Esophagus squamous epithelium (tissue), 5 donors: ENCODE measurements at places on chromosomes 1 and 21. TPM values are rescaled to one million over a fixed set of nuclear protein-coding genes. Genes with fewer than 3 reads are reported as not detected.

- no peak for DNase-seq
Measured at GRCh38 chr1:233885196-233885920, 19.1 kb upstream of the SLC35F3 start.

GRCh38 chr1:36889478-36890226 lies 144.7 kb downstream of the GRIK3 start:
- no peak for DNase-seq

- no peak for DNase-seq
Measured at GRCh38 chr1:59074598-59074997, 222.3 kb upstream of the FGGY start.

GRCh38 chr1:21449906-21450305 lies 10.0 kb downstream of the NBPF3 start:
- no peak for DNase-seq

DNA sequence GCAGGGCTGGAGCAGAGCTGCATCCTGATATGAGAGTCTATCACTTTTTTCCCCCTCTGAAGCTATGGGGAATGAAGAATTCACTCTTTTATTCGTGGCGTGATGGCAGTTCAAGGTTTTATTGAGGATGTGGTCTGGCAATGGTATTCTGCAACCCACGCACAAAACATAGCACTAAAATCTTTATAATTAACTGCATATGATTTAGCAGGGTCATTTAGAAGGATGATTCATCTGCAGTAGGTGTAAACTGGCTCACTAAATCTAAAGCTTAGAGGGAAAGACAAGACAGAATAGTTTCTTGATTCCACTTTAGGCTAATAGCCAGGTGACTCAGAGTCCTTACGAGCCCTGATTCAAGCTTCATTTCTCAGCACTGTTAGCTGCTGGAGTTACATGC lies 25.0 kb upstream of the CHRM3 start:
- DNase-seq, result no peak

GRCh38 chr1:23421753-23422240 lies 2.8 kb downstream of the TCEA3 start:
- no peak for DNase-seq

GRCh38 chr1:99766378-99766800 lies at the start of gene FRRS1:
Gene FRRS1, minus strand, starts transcription at chr1:99766635. Its CDS starts 17,867 bp downstream, at chr1:99748768.
- no peak for DNase-seq

GRCh38 chr21:41501919-41502318 lies 6.0 kb downstream of the TMPRSS2 start:
- DNase-seq, result no peak

DNA sequence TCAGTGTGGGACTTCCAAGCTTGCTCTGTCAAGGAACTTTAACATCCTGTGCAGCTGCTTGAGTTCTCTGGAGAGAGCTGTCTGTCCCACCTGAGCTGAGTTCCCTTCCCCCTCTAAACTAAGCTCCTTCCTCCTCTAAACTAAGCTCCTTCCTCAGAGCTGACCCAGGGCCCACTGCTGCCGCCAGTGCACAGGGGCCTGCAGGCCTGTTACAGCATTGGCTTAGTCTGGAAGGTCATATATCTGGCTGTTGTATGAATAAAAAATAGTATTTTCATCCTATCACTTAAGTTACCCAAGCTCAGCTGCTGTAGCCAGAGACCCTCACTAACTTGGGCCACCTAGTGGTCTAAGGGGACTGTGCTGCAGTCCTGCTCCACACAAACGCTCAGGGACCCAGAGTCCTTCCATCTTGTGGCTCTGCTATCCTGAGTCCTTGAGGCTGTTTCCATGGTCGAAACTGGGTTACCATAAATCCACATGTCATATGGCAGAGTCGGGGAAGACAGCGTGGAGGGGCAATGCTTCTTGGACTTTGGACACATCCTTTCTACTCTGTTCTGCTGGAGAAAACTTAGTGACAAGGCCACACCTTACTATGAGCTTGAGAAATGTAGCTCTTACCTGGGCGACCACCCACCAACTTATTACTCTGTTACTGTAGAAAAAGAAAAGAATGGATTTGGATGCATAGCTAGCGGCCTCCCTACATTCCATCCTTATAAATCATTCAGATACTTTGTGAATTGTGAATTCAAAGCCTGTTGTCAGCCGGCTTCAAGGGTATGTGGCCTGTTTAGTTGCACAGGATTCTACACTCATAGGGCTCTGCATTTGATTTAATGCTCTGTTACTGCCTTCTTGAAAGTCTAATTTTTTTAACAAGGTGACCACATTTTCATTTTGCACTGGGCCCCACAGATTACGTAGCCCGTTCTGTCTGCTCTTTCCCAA lies 71.4 kb upstream of the GCLM start:
- DNase-seq, result no peak

DNA sequence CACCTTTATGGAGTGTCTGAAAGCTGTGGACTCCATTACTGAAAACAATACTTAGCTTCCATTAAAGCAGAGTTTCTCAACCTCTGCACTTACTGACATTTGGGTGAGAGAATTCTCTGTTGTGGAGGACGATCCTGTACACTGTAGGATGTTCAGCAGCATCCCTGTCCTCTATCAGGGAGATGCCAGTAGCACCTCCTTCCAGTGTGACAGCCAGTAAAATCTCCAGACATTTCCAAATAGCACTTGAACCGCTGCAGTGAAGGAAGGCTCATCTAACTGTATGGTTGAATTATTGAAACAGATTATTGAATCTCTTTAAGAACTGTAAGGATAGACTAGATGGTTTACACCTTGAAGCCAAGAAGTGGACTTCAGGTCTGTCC lies 3.1 kb downstream of the PRDM2 start:
- DNase-seq, result no peak

GRCh38 chr1:51072043-51072439 lies 30.0 kb upstream of the C1orf185 start:
- DNase-seq, result no peak

GRCh38 chr1:28845786-28846543 lies 34.0 kb downstream of the OPRD1 start:
- DNase-seq, result no peak

- no peak for DNase-seq
Measured at GRCh38 chr1:168520052-168520751, 23.6 kb downstream of the XCL2 start.

- no peak for DNase-seq
Measured at GRCh38 chr1:23091545-23091944, 72.3 kb downstream of the KDM1A start.

GRCh38 chr1:64983110-64983509 lies 16.8 kb upstream of the JAK1 start:
- DNase-seq, result no peak

DNA sequence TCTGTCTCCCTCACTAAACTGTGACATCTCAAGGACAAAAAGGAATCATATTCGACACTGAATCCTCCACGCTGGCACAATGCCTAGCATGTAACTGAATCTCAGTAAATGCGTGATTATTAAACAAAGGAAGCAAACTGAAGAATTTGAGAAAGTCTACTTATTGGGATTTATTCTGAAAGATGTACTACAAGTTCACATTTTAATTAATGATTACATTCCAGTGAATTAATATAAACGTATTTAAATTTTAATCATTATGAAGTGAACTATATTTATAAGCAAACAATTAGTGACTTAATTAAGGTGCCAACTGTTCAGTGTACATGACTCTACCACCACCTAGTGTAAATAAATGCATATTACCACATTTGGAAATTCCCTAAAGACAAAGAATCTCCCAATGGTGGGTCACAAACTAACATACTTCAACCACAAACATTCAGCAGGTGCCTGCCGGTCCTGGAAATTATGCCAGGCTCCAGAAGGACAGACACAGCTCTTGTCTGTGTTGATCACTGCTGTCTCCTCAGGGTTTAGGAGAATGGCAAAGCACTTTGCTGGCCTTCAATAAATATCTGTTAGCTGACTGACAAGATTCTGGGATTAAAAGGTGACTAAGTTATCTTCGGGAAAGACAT lies 56.3 kb downstream of the SMYD3 start:
- no peak for DNase-seq

- no peak for DNase-seq
Measured at GRCh38 chr1:20883766-20884165, 96.7 kb upstream of the HP1BP3 start.

DNA sequence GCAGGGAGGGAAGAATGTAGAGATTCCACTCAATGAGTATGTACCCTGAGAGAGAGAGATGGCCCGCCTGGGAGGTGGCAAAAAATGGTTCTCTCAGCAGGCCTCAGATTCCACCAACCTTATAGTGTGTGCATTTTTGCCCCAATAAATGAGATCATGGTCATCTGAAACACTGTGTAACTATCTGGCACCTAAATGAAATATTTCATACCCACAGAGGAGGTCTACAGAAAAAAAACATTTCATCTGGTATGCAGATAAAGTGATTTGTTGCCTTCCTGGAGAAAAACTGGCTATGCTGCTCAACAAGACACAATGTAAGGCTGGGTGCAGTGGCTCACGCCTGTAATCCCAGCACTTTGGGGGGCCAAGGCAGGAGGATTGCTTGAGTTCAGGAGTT lies 4.9 kb downstream of the TMCO2 start:
- no peak for DNase-seq

DNA sequence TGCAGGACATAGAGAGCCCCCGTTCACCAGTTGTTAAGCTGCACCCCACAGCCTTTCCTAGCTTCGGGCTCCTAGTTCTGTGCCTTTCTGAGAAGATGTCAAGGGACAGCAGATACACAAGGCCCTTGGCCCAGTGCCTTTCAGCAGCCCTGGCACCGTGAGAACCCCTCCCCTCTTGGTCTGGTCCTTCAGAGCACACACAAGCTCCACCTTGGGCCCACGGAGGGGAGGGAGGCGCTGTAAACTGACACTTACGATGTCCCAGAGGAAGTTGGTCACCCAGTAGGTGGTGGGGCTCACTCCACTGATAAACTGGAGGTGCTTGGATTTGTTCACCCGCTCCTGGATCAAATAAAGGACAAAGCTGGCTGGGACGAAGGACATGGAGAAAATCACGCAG lies 101.6 kb downstream of the ABCA4 start:
- DNase-seq, result no peak

- DNase-seq, result no peak
Measured at GRCh38 chr1:20278692-20279130, 12.0 kb upstream of the VWA5B1 start.

GRCh38 chr1:204098683-204099082 lies 25.8 kb downstream of the SOX13 start:
- DNase-seq, result no peak

DNA sequence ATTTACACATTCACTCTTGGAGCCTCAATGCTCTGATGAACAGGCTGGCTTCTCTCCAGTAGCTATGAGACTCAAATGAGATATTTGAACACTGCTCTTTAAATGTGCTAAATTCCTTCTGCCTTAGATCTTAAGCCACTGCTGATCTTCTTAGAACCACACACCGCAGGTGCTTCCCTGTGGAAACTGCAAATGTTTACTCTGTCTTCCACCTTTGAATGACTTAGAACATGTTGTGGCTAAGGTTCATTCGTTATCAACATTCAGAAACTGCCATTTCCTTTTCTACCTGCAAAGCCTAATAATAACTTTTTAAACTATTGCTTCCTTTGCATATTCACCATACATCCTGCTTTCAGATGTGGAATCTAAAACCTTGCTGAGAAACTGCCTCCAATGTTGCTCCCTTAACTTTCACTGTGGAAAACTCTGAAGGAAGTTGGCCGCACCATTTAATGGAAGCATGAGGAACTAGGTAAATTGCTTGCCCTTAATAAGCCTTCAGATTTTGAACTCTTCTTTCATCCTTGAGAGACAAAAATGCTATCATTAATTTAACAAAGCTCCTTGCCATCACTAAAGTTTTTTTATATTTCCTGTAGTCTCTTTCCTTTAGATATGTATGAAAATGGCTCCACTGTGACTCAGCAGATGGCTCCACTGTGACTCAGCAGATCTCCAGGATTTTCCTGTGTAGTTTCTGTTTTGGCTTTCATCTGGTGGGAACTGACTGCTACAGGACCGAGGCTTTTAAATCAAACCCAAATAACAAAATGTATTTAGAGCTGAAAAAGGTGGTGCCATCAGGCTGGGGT lies 143.8 kb downstream of the TNFSF18 start:
- DNase-seq, result no peak

GRCh38 chr1:3541465-3541864 lies 69.8 kb downstream of the MEGF6 start:
- no peak for DNase-seq

- DNase-seq, result no peak
Measured at GRCh38 chr1:163174524-163175437, 27.9 kb downstream of the RGS5 start.

- no peak for DNase-seq
Measured at GRCh38 chr1:54328066-54328636, 78.0 kb downstream of the SSBP3 start.

- DNase-seq, result no peak
Measured at GRCh38 chr1:102879439-102879993, 228.8 kb downstream of the COL11A1 start.

- DNase-seq, result no peak
Measured at GRCh38 chr1:30083800-30084464, 639.5 kb downstream of the MATN1 start.

DNA sequence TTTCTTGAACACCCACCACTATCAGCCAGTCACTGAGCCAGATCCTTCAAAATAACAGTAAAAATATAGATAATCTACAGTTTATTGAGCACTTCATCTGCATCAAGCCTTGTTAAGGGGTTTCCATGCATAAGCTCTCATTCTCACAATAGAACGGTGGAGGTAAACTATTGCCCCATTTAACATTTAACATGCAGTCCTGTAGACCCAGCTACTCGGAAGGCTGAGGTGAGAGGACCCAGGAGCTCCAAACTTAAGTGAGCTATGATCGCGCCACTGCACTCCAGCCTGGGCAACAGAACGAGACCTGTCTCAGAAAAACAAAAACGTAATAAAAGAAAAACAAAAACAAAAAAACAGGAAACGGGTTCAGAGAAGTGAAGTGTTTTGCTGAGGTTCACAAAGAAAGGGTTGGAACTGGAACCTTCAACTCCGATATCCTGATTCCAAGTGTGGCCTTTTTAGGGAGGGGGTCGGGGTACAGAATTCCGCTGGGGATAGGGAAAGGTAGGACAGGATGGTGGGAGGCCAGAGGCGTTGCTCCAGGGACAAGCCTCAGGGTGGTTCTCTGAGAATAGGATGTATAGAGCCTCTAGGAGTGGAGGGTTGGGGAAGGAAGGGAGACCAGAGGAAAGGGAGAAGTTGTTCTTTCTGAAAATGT lies 11.6 kb upstream of the SESN2 start:
- no peak for DNase-seq

The CFAP107 gene
- total RNA-seq, result not detected

The GJA8 gene
- total RNA-seq, result not detected

The TMEM79 gene
- 75.0 TPM for total RNA-seq

The OR2L5 gene
- total RNA-seq, result not detected

The CTTNBP2NL gene
- total RNA-seq, result 22.3 TPM

The RAB42 gene
- total RNA-seq, result 0.83 TPM

The RAB7B gene
- 15.8 TPM for total RNA-seq

The ERICH3 gene
- total RNA-seq, result not detected

The BARHL2 gene
- not detected for total RNA-seq

The NTMT2 gene
- total RNA-seq, result not detected

The VANGL1 gene
- 20.4 TPM for total RNA-seq

The CLCNKA gene
- total RNA-seq, result not detected

The C1orf53 gene
- not detected for total RNA-seq

The PEX19 gene
- 25.0 TPM for total RNA-seq

The NT5C1A gene
- not detected for total RNA-seq

The SLAMF8 gene
- total RNA-seq, result 0.79 TPM
